ENCODE measurements at places on chromosomes 5 and 9. TPM values are rescaled to one million over a fixed set of nuclear protein-coding genes. Genes with fewer than 3 reads are reported as not detected.

DNA sequence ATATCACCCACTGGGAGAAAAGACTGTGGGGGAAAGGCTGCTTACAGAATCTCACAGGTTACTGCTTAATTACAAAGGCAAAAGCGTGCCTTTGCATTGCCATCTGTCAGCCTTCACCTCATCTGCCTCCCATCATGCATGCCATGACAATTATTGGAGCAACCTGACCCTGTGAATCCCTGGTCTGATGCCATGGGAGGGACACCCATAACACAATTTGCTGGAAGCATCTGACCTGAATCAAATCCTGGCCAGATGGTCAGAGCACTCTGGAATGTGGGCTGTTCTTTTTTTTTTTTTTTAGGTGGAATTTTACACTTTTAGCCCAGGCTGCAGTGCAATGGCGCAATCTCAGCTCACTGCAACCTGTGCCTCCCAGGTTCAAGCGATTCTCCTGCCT is 11.6 kb upstream of the RETREG1 start:
- peak overlapping the region; percentile 11 for H3K27ac ChIP-seq
- H3K36me3 ChIP-seq, result no peaks in the 10 kb centered on the region
- no peaks in the 10 kb centered on the region for H3K27me3 ChIP-seq
- no peak for DNase-seq
- no peak overlapping the region for H3K4me3 ChIP-seq

- H3K36me3 ChIP-seq, result no peaks in the 10 kb centered on the region
- H3K4me3 ChIP-seq, result no peak overlapping the region
- no peaks in the 10 kb centered on the region for H3K4me1 ChIP-seq
- no peak overlapping the region for H3K27ac ChIP-seq
- H3K27me3 ChIP-seq, result no peaks in the 10 kb centered on the region
Observed at GRCh38 chr5:155834271-155834975, 492.5 kb upstream of the SGCD start.

- H3K4me3 ChIP-seq, result no peak overlapping the region
- no peak overlapping the region for H3K27ac ChIP-seq
- H3K4me1 ChIP-seq, result no peaks in the 10 kb centered on the region
- DNase-seq, result no peak
- H3K27me3 ChIP-seq, result no peaks in the 10 kb centered on the region
Observed at GRCh38 chr5:7927466-7928375, 58.8 kb downstream of the MTRR start.

- H3K27ac ChIP-seq, result no peak overlapping the region
- DNase-seq, result no peak
- no peaks in the 10 kb centered on the region for H3K27me3 ChIP-seq
- H3K36me3 ChIP-seq, result no peaks in the 10 kb centered on the region
- no peak overlapping the region for H3K4me3 ChIP-seq
Observed at GRCh38 chr5:89499787-89500186, 616.8 kb upstream of the MEF2C start.

The STKLD1 gene
- total RNA-seq, result not detected

The SCGB3A1 gene
- total RNA-seq, result not detected

GRCh38 chr9:94031946-94032345 is 52.3 kb upstream of the PTPDC1 start:
- peaks cover 17% of the 10 kb centered on the region for H3K4me1 ChIP-seq
- H3K27ac ChIP-seq, result no peak overlapping the region
- H3K27me3 ChIP-seq, result no peaks in the 10 kb centered on the region
- H3K36me3 ChIP-seq, result no peaks in the 10 kb centered on the region
